ENCODE measurements at places on chromosomes 13 and 19.

DNA sequence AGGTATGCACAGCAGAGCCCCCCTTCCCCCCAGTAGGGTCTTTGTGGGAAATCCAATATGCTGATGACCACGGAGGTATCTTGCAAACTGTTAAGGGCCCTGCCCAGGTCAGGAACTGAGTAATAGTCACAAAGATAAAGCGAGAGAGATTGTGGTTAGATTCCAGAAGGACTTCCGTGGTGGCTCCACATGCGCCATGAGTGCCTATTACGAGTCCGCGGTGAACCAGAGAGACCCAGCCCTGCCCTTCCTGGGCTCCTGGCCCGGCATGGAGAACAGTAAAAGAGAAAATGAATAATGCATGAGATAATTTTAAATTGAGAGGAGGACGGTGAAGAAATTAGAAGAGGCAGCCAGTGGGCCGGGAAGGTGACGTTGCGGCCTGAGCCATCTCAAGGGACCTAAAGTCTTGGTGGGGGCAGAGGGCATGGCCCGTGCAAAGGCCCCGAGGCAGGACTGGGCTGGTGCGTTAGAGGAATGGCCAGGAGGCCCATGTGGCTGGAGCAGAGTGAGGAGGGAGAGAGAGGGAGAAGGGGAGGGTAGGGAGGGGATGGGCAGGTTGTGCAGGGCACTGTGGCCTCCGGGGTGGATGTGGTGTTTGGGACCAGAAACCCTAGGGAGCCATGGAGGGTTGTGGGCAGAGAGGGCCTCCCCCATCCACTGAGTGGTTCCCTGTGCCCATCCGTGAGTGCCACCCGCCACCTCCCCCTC, 46.6 kb upstream of the NFIC start:
- no peak for DNase-seq

- DNase-seq: no peak
These were observed 10.6 kb downstream of the FUT6 start for GRCh38 chr19:5828661-5829566.

DNA sequence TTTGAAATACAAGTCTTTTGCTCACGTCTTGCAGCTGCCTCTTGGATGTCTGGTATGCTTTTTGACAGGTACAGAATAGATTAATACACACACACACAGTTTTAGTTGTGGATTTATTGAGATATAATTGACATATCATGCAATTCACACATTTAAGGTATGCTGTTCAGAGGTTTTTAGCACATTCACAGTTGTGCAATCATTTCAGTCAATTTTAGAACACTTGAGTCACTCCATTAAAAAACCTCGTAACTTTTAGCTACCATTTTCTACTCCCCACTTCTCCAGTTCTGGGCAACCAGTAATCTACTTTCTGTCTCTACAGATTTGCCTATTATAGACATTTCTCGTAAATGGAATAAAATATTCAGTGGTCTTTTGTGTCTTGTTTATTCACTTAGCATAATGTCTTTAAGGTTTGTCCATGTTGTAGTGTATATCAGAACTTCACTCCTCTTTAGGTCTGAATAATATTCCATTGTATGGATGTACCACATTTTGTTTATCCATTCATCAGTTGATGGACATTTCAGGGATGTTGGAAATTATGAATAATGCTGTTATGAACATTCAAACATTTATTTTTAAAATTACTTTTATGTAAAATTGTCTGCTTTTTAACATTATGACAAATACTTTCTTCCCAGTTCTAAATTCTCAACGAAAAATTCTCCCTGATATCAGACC, 2.5 kb upstream of the ZMYM2 start:
- no peak for DNase-seq

DNA sequence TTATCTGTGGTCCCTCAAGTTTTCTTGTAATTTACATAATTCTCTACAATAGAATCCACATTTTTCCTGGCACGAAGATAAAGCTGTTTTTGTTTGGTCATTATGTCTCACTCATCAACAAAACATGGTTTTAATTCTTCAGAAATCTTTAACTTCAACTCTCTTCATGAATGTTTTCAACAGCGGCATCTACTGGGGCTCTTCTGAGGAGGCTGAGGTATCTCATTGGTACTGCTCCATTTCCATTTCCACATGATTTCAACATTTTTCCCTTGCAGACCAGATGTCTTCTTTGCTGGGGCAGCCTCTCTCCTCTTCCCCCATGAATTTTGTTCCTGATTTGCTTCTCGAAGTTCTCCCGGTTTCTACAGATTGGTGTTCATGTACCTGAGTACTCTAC, 5.8 kb upstream of the KBTBD7 start:
- DNase-seq: no peak

DNA sequence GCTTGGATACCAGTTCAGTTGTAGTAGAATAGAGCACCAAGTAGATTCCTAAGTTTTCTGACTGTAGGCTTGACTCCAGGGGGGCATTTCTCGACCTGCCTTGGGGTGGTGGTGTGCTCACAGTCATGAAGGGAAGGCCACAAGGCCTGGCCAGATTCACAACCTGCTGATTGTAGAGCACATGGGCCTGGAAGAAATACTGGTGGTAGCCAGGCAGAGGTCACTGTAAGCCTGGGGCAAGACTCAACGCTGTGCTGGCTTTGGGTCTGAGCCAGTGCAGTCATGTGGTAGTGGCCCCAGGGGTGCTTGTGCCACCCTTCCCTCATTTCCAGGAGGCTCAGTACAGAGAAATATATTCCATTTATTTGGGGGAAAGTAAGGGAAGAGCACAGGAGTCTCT, 832.3 kb upstream of the SLC10A2 start:
- no peak for DNase-seq

- no peak for DNase-seq
These were observed 13.9 kb downstream of the VSTM2B start for GRCh38 chr19:29539670-29540069.
